ENCODE measurements at places on chromosomes 6 and 20.

GRCh38 chr6:6946206-6947155 is 161.3 kb upstream of the RREB1 start:
- DNase-seq: no peak

- DNase-seq: no peak
These were observed 67.2 kb downstream of the DTNBP1 start for GRCh38 chr6:15595461-15596173.

DNA sequence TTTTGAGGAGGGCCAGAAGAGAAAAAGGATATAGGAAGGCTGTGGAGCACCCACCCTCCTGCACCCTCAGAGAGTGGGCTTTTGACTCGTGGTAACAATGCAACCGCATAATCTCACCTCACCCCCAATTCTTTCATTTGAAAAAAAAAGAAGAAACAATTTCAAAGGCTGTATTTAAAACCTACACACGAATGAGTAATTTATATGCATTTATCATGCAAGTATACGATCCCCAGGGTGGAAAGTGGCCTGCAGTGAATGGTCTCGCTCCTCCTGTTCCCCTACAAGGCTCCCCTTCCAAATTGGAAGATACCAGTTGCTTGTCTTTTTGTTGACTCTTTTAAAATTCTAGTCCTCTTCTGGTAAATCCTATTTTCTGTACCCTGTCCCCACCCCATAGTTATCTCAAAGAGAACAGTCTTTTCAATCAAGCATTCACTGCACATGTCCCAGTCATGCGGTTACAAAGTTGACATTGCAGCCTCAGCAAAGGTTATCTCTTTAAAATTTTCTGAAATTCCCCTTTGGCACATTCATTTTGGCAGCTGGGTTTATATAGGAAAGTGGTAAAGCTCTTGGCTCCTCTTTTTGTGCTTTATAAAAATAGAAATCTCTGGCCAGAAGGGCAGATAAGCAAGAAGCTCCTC is 110.6 kb downstream of the ARID1B start:
- no peak for DNase-seq

DNA sequence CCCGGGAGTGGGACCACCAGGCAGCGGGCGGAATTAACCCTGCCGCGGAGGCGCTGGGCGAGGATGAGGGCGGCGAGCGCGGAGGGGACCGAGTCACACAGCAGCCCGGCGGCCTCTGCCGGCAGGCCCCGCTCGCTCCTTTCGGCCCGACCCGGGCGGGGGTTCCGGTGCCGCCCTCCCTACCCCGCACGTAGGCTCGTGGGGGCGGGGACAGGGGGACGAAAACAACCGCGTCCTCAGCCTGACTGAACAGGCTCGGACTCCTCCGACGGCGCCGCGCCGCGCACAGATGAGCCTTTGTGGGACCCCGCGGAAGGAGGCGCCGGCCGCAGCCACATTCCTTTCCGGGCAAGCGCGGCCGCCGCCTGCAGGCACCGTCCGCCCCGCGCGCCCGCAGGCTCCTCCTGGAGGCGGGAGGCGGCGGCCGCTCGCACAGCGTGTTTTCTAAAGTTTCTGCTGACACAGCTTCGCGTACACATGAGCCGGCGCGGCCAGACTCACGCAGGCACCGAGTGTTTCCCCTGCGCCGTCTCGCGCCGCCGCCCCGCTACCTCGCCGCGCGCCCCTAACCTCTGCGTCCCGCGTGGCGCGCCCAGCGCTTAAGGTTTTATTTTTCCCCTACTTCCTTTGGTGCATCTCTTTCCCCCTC is 244.3 kb downstream of the ARID1B start:
- peak; percentile 82 for DNase-seq

GRCh38 chr6:3026791-3027626 is 27.3 kb downstream of the NQO2 start:
- no peak for DNase-seq

DNA sequence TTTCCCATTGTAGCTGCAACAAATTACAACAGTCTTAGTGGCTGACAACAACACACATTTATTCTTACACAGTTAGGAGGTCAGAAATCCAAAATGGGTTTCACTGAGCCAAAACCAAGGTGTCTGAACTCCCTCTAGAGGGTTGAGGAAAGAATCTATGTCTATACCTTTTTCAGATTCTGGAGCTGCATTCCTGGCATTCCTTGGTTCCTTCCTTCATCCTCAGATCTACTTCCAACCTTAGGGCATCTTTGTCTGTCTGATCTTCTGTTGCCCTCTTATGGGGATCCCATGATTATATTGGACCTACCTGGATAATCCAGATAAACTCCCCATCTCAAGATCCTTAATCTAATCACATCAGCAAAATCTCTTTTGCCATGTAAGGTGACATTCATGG is 540.9 kb upstream of the MAP3K7 start:
- DNase-seq: no peak
